Esophagus squamous epithelium (tissue), 5 donors: ENCODE measurements at places on chromosomes 16 and 17.

DNA sequence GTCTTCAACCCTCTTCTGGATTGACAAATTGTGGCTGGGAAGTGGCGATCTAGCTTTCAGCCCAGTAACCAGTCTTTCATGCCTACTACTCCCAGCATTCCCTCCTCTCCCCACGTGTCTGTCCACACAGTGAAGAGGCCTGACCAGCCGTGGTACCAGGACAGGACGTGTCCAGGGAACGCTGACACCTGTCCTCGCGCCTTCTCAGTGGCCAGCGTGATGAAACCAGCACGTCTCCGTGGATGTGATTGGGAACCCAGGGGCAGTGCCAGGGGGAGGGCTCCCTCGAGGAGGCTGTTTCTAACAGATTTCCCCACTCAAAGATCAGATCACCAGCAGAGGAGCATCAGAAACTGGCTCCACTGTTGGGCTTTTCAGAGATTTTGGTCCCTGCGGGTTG lies 69.1 kb downstream of the RPA1 start:
- no peak for DNase-seq

- no peak for DNase-seq
These were observed 833 bp downstream of the TERF2 start for GRCh38 chr16:69384974-69385373.

GRCh38 chr17:29369831-29370735 lies 20.1 kb upstream of the TAOK1 start:
- no peak for DNase-seq

DNA sequence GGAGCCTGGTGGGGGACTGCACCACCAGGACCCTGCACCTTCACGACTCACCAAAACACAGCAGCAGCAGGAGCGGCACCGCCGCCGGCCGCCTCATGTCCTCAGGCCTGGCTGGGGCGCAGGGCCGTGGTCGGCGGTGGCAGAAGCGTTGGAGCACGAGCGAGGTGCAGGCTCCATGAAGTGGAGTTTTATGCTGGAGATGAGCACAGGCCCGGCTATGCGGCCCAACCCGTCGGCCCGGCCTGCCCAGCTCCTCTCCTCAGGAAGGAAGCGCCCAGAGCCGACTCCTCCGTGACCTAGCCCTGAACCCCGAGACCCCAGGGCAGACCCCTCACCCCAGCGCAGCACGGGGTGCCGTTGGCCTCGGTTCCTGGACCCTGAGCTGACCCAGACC lies at the start of gene PRSS27:
PRSS27 (minus strand) TSS at position 161 of the 394 bp plus-strand sequence; CDS start at position 97, 64 bp downstream.
- no peak for DNase-seq

DNA sequence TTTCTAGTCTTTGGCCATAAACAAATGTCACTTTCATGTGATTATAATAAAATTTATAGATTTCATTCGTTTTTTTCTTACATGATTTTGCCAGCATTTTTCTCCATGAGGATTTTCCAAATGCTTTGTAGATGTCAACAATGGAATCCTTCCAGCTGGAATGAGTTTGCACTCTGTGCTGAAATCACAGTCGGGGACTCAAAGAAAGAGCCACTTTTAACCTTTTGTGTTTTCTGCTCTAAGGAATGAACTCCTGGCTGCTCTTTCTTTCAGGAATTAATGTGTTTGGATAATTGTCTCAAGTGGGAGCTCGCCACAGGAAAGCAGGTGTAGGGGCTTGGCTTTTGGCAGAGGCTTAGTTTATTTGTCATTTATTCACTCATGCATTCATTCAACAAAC lies 372.3 kb upstream of the SALL1 start:
- DNase-seq = no peak

DNA sequence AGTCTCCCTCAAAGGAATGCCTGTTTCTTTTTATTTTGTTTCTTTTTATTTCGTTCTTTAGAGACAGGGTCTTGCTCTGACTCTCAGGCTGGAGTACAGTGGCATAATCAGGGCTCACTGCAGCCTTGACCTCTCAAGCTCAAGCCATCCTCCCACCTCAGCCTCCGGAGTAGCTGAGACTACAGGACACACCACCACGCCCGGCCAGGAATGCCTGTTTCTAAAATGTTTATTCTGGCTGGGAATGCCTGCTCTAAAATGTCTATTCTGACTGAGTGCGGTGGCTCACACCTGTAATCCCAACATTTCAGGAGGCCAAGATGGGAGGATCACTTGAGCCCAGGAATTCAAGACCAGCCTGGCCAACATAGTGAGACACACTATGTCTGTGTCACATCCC lies 2.5 kb upstream of the MMP28 start:
- DNase-seq = no peak

GRCh38 chr16:22961206-22961605 lies 147.2 kb downstream of the HS3ST2 start:
- DNase-seq = no peak

DNA sequence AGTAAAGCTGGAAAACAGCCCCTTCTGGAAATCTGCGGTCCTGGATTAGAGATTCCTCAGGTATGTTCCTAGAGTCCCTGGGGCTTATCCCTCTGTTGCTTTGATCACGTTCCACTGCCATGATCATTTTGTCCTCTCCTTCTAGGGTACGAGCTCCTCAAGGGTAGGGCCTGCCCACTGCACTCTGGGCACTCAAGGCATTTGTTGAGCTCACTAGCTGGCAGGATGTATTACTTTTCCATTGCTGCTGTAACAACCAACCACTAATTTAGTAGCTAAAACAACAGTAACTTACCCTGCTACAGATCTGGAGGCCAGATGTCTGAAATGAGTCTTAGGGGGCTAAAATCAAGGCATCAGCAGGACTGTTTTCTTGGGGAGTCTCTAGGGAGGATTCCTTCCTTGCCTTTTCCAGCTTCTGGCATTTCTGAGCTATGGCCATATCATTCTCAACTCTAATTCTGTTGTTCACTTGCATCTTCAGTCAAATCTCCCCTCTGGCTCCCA lies 65.7 kb downstream of the ARSG start:
- no peak for DNase-seq

DNA sequence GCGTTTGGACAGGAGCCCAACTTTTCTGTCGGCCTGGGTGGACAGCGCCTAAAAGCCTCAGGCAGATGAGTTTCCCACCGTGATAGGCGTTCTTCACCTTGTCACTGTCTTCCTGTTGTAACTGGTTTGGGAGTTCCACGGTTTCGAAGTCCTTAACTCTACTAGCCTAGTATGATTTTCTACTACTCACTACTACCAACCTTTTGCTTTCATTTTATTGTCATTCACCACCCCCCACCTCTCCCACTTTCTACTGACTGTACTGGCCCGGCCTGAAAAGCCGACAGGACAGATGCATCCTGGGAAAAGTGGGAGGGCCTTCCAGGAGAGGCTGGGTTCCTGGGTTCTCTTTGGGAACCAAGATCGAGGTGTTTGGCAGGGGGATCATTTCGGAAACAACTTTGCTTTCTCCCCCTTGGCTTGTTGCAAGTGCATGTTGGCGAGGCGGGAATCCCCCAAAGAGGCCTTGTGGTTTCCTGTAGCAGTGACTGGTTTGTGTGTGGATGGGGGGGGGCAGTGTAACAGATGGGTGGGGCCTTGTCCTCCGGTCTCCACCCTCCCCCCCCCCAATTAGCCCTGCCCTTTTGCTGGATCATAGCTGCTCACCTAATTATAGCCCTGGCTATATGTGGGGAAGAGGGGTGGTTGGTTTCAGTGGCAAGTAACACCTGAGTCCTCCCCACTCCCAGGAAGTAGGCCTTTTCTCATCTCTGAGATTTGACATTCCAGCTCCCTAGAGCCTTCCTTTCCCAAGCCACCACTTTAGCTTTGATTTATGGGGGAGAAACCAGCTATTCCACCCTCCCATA lies 1.4 kb downstream of the EIF5A start:
- no peak for DNase-seq

GRCh38 chr17:22692066-22692805 lies 999.9 kb downstream of the KCNJ18 start:
- DNase-seq = no peak

- DNase-seq = no peak
These were observed 13.2 kb upstream of the MYH11 start for GRCh38 chr16:15870011-15870410.

GRCh38 chr16:9602189-9602588 lies 510.7 kb downstream of the HAPSTR1 start:
- DNase-seq = no peak

DNA sequence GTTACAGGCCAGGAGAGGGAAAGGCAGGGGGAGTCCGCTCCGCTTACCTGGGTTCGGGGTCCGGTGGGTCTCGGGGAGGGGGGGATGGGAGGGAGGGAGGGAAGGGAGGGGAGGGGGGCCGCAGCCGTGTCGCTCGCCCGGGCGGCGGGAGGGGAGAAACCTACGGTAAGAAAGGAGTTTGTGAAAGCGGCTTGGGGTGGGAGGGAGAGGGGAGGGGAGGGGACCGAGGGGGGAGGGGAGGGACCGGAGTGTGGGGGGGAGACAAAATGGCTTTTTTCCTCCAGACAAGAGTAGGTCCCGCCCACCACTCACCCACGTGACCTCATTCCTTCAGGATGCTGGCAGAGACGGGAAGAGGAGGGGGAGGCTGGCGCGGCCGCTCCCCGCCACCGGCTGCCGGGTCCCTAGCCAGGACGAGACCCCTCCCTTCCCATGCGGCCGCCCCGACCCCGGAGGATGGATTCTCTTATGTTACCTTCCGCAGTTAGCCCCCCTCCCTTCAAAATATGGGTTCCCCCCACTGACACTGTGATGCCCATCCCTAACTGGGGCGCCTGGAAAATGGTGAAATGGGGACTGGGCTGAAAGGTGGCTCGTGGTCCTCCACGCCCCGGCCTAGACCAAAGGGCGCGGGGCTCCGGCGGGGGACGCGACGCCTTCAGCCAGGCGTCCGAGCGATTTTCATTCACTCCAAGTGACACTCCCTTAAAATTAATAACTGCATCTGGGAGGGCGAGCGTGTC lies at the start of gene PCGF2:
PCGF2 (minus strand) TSS at position 188 of the 743 bp plus-strand sequence. CDS start 7,934 bp downstream, outside the sequence.
- DNase-seq = no peak

GRCh38 chr17:12990926-12991325 lies 26.9 kb downstream of the ELAC2 start:
- DNase-seq = no peak

DNA sequence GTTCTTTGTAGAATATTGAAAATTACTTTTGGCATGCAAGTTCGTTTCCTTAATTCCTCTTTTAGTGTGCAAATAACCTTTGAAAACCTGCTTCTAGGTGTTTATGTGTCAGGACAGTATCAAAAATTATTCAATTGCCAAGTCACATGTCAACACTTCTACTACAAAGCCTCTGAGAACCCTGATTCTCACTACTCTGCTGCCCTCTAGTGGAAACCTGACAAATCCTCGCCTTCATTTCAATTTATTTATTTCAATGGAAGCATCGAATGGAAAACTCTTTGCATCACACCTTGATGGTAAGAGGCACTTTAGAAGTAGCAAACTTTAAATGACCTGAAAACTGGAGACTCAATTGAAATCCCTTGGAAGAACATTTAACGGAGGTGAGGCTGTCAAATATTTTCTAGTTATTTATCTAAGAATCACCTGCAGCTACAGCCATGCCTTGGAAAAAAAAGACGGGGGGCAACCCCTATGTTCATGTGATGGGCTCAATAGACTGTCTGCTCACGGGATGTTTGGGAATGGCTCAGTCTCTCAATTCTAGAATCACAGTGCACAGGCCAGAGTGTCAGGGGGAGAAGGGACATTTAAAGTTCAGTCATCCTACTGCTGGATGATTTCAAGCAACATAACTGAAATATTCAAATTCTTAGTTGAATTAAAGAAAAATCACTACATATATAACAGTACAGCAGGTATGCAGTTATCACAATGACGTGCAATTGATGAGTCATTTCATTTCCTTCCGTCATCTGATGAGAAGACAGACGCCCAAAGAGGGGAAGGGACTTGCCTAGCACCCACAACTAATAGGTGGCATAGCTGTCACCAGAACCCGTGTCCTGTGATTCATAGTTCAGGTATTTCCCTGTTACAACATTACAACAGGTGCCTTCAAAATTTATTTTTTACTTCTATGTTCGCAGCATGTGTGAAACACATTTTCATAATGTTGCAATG lies 563.9 kb downstream of the TOX3 start:
- DNase-seq = no peak

DNA sequence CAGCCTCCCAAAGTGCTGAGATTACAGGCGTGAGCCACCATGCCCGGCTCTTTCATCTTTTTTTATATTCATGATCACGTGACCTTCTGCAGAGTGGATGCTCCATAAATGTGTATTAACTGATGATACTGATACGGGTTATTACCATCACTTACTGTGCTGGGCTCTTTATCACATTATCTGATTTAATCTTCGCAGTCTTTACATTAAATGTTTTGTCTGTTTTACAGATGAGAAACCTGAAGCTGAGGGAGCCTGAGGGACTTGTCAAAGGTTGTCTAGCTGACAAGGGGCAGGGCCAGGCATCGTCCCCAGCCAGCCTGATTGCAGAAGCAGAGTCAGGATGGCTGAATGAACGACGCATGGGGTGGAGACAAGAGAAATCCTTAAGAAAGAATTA lies 104.4 kb downstream of the NTN1 start:
- DNase-seq = no peak

GRCh38 chr17:73227944-73228343 lies 33.7 kb downstream of the CPSF4L start:
- no peak for DNase-seq

DNA sequence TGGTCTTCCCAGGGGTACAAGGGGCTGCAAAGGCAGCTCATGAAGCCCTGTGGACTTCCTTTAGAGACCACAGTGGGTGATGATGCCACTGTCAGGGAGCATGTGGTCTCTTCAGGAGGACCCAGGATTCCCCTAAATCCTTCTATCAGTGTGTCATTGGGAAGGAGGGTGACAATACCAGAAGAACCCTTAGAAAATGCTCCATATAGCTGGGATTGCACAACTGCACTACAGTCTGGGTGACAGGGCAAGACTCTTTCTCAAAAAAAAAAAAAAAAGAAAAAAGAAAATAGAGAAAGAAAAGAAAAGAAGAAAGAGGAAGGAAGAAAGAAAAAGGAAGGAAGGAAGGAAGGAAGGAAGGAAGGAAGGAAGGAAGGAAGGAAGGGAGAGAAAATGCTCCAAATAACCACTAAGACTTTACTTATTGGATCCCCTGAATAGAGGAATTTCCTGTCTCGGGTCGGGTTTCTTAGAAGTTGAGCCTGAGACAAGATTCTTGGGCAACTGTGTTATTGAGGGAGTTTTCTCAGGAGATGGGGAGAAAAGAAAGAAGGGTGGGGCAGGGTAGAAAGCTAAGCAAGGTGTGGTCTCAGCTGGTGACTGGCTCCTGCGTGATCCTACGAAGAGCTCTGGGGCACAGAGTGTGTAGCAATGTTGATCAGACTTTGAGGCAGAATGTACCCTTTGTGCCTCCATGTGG lies 83.1 kb upstream of the DNAH9 start:
- DNase-seq = no peak

DNA sequence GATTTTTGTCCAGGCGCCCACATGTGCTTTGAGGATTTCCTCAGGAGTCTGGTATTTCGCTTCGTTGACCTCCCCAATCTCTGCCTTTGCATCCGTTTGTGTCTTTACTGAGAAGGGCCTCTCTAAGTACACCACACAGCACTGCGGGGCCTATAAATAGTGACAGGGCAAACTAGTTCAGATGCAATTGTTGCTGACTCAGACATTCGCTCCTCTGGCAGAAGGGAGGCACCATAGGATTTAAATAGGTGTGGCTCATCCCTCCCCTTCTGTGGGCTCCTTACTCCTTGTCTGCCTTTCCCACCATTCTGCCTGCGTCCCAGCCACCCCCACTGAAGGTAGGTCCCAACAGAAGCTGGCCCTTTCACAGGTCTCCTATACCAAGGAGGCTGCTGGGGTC lies 192.3 kb downstream of the SHISA9 start:
- no peak for DNase-seq
